ENCODE measurements at places on chromosomes 2 and 18.

GRCh38 chr2:173401716-173402326, 47.1 kb downstream of the CDCA7 start:
- no peak for DNase-seq

DNA sequence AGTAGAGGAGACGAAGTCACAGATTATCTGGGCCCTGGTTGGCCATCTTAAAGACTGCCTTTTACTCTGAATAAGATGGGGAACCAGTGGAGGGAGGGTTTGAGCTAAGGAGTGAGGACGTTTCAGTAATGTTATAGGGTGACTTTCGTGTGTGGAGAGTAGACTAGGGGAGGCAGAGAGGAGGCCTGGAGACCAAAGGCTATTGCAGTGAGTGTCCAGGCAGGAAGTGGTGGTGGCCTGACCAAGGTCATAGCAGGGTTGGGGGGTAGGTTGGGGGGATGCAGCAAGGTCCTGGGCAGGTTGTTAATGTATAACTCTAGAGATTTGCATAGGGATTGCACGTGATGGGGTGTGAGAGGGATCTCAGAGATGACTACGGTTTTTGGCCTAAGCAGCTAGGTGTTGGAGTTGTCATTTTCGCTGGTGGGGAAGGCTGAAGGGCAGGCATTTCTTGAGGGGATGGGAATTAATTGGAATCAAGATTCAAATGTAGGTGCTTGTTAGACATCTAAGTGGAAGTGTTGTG, 4.9 kb downstream of the CEP192 start:
- DNase-seq, result no peak

GRCh38 chr2:239934571-239935171, 90.5 kb downstream of the NDUFA10 start:
- peak; percentile 37 for DNase-seq

DNA sequence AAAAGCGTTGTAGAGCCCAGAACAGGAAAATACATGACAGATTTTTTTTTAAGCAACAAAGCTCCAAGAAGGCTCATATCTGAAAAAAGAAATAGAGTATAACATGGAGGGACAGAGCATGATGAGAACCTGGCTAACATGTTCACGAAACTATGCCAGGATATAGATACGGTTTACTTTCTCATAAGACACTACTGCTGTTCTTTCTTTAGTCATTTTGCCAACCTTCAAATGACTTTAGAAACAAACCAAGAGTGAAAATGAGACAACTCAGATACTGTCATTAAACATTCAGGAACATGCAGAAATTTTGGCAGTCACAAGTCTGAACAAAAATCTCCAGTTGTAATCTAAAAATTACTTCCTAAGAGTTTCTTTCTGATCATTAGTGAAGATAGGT, 14.3 kb downstream of the LPIN2 start:
- DNase-seq, result no peak

DNA sequence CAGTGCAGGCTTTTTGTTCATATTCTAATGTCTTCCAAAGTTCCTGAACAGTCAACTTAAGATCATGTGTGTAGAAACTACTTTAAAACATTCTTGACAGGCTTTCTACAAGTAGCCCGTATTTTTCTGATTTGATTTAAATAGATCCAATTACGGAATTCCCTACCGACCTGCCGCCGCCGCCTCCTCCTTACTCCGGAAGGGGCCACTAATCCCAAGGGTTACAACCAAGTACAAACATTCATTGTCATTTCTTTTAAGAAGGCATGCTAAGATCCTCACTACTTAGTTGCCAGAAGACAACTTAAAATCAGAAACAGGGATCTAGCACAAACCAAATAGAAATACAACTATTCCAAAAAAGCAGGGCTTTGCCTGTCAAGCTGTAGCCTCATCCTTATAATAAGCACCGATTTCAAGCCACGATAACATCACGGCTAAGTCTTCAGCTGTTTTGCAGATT, 784 bp downstream of the WDR33 start:
- DNase-seq, result no peak

DNA sequence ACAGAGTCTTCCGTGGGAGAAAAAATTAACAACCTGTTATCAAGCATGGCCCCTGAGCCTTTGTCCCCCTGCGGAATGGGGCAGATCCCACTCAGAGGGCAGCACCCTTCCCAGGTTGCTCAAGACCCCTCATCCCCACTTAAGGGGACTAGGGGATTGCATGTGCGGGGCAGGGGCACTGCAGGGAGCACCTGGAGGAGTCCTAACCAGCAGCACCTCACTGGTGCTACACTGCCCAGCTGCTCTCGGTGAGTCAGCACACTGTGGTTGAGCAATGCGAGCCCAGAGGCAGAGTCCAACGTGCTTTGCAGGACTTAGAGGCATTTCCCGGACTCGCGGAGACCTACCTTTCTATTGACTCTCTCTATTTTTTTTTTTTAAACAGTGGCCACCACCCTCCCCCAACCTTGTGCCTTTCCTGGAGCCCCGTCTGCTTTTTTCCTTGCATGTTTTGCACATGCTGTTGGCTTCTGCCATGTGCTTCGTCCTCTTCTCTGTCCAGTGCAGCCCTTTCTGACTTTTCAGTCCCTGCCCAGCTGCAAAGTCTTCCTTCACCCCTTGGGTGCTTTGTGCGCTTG, 74.0 kb downstream of the IL1R2 start:
- peak; percentile 74 for DNase-seq

DNA sequence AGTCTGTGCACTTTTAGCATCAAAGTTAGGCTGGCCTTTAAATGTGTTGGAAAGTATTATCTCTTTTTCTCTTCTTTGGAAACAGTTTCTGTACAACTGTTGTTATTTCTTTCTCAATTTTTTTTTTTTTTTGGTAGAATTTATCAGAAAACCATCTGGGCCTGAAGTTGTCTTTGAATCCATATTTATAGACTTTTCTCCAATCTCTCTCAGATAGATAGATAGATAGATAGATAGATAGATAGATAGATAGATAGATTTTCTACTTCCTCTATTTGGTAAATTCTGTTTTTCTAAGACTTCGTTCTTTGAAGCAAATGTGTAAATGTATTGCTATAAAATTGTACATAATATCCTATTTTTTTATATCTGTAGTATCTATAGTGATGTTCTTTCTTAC, 17.5 kb downstream of the DNAJC10 start:
- no peak for DNase-seq

GRCh38 chr2:226077841-226078240, 678.3 kb downstream of the NYAP2 start:
- DNase-seq, result no peak

- DNase-seq, result no peak
Measured at GRCh38 chr18:26536664-26537063, 11.7 kb downstream of the KCTD1 start.

- no peak for DNase-seq
Measured at GRCh38 chr2:151103551-151103950, 158.1 kb downstream of the RBM43 start.

- DNase-seq, result no peak
Measured at GRCh38 chr2:8676191-8676920, 5.5 kb upstream of the ID2 start.

GRCh38 chr2:234690569-234691213, 193.8 kb upstream of the ARL4C start:
- DNase-seq, result no peak

DNA sequence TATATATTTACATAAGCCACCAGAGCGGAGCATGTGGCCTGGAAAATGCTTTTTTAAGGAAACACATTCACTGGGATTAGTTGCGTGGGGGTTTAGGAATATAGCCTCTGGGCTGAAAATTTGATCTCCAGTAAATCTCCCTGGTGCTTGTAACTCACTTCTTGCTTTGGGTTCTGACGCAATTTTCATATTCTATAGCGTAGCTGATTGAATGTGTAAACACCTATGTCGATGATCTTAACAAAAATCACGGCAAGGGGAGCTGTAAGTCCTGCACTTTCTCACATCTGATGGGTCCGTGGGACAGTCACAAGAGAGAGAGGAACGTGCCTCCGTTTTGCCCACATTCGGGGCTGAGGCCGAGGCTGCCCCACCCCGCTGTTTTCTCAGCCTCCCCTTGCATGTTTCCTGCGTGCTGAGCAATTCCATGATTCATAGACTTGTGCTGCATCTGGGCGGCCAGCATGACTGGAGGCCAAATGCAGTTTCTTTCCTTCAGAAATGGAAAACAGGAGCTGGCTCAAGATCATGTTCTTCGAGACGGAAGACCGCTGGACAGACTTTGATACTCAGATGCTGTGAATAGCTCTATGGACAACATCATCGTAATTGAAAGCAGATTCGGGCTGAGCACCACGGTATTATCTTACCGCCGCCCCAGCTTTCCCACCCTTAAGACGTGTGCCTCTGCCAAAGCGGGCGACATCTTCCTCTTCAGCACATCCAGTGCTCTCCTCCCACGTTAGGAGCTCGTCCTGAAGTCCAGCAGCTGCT, 109.2 kb downstream of the TMEM18 start:
- DNase-seq, result no peak

DNA sequence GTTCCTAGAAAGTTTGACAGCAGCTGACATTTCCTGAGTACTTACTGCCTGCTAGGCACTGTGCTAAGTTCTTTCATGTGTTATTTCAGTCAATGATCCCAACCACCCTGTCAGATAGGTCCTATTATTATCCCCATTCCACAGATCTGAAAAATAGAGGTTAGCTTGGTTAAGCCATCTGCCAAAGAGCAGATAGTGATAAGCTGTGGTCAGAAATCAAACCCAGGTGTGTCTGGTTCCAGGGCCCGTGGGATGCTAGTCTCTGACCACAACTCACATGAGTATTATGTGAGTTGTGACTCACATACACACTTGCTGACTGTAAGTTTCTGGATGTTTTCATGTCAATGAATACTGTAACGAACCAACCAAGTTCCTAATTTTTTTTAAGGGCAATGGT, 132.0 kb upstream of the APCDD1 start:
- no peak for DNase-seq

- DNase-seq, result no peak
Measured at GRCh38 chr2:41234093-41234492, 782.2 kb upstream of the SLC8A1 start.

DNA sequence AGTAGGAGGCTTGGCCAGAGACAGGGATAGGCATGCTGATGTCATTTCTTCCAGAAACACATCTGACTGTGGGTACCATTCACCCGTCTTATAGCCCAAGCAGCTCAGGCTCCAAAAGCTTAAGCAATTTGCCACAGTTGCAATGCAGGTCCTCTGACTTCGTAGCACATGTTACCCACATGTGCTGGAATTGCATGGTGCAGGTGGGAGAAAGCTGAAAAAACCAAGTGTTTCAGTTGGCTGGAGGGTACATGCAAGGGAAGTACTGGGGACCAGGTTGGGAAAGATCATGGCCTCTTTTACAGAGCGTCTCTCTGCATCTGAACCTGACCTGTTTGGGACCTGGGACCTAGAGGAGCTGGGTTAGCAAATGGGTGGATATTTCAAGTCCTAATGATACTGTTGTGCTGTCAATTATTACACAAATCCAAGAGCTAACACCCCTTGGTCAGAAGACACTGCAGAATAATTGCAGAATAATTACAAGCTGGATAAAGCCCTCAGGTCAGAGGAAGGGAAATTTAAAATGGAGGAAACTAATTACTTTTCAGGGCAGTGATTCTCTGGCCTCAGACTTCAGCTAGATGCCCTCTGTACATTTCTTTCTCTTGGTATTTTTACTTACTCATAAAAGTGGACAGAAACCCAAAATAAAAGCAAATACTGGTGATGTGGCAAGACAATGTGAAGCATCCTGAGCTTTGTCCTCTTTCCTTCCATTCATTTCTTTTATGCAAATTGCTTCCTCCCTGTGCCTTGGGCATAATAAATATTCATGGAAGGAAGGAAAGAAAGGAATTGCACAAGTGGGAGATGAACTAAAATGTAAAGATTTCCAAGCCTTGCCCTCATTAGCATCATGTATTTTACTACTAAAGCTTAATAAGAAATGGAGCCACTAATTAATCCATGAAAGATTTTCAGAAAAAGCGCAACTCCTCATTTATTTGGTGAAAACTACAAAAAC, 45.6 kb upstream of the TTC39C start:
- no peak for DNase-seq

DNA sequence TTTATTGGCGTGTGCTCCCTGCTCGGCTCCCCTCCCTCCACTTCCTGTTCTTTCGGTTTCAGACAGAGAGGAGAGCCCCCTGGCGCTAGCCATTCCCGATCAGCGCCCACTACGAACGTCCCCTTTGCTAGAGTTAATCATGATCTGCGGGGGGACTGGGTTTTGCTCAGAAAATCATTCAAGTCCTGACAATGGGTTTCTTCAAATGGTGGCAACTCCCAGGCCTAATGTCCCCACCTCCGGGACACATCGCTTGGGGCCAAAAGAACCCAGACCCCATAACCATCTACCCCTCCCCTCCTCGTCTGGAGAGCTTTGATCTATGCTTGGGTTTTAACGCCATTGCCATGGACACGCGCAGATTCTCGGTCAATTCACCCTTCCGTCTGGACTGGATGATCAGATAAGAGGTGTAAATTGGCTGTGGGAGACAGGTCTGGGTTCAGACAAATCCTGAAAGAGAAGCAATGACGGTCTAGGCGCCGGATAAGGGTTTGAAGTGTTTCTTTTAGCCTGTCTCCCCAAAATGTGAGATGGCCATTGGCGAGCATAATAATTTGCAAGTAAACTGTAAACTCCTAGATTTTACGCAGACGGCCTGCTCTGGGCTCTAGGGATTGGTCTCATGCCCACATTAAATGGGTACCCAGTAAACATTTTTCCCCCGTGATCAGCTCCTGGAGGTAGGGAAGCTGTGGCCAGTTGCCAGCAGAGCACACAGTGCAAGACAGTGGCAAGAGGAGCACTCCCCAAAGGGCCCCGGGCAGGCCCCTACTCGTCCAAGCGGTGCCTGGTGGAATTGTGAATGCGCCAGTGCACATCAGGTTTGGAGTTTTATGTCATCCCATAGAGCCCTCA, 4.7 kb downstream of the NRP2 start:
- no peak for DNase-seq

DNA sequence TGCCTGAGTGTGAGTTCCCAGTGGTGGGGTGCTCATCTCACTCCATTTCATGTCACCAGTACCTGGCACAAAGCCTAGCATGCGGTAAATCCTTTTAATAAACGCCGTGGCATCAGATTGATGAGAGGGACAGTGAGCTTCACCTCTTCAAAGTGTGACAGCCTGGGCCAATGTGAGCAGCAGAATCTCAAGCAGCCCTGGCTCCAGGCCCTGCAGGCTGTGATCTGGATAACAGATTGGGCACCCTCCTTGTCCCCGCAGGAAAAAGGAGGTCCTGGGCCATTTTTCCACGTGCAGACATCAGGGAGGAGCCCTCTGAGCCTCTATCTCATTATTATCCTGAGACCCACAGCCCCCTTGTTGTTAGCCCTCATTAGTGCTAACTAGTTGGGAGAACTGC, 34.8 kb downstream of the TET3 start:
- no peak for DNase-seq

- no peak for DNase-seq
Measured at GRCh38 chr2:216615298-216616082, 17.7 kb upstream of the IGFBP2 start.

- DNase-seq, result no peak
Measured at GRCh38 chr18:32122039-32122438, 30.4 kb downstream of the RNF138 start.

GRCh38 chr2:155574941-155575340, 757.6 kb downstream of the NR4A2 start:
- DNase-seq, result no peak

- DNase-seq, result no peak
Measured at GRCh38 chr2:50513724-50514123, 518.2 kb downstream of the NRXN1 start.

GRCh38 chr18:62510789-62511188, 12.0 kb upstream of the ZCCHC2 start:
- DNase-seq, result no peak
